ENCODE measurements at places on chromosomes 6 and 20.

- DNase-seq, result no peak
These were observed 12.0 kb downstream of the RTN4IP1 start for GRCh38 chr6:106617302-106617701.

- DNase-seq, result no peak
These were observed 256.6 kb downstream of the EYS start for GRCh38 chr6:65450451-65450850.

- DNase-seq, result no peak
These were observed 292.7 kb downstream of the ESR1 start for GRCh38 chr6:152100183-152100618.

- no peak for DNase-seq
These were observed 114.9 kb upstream of the PTPN1 start for GRCh38 chr20:50395251-50395729.

GRCh38 chr6:23350752-23351453 lies 775.1 kb upstream of the NRSN1 start:
- no peak for DNase-seq

GRCh38 chr6:2579804-2580570 lies 170.7 kb downstream of the MYLK4 start:
- no peak for DNase-seq

GRCh38 chr20:55701467-55701866 lies 303.9 kb downstream of the CBLN4 start:
- DNase-seq, result no peak

- DNase-seq, result no peak
These were observed 302.6 kb downstream of the TAF4 start for GRCh38 chr20:61762886-61763739.

DNA sequence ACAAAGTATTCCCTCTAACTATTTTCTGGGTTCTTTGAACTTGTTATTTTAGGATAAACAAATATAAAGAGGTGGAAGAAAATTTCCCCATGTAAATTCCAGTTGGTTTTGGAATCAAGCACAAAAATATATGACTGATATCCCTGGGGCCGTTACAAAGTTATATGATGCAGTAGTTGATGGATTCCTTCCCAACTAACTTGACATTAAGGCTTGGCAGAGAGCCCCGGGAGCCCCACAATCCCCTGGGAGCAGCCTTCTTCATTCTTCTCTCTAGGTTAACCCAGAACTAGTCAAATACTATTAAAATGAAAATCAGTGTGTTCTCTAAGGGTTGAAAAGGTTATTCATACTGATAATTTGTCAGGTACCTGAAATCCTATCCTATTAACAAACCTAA lies 508.9 kb upstream of the SOX4 start:
- no peak for DNase-seq

GRCh38 chr6:111456208-111456607 lies 26.8 kb downstream of the REV3L start:
- no peak for DNase-seq

GRCh38 chr6:119649531-119649930 lies 300.0 kb upstream of the MAN1A1 start:
- no peak for DNase-seq

All from GOT3 (cell line).